ENCODE measurements at places on chromosomes 4 and X. TPM values are rescaled to one million over a fixed set of nuclear protein-coding genes. Genes with fewer than 3 reads are reported as not detected.
A peak's percentile ranks its signal among the peaks of the same experiment; 100 is the strongest.

The OFD1 gene
- total RNA-seq = 27.3 TPM

DNA sequence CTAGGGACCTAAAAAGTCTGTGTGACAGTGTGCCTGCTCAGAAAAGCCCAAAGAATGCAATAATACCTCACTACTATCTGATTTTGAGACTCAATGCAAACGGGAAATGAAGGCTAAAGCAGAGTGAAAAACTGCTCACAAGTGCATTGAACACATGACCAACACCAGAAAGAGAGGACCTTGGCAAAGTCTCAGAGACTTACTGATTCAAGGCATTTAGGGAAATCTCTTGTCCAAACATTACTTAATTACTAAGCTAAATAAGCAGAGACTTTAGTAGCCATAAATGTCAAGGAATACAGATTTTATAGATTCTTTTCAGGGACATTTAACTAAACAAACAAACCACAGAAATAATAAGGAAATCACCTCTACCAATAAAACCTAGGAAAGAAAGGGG, 916.0 kb downstream of the FSTL5 start:
- DNase-seq = no peak

DNA sequence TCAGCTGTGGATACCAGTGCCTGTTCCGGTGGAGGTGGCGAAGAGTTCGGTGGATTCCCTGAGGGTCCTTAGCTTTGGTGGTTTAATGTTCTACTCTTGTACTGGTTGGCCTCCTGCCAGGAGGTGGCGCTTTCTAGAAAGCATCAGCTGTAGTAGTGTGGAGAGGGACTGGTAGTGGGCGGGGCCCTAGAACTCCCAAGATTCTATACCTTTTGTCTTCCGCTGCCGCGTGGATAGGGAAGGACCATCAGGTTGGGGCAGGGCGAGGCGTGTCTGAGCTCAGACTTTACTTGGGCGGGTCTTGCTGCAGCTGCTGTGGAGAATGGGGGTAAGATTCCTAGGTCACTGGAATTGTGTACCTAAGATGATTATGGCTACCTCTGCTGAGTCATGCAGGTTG, 390.3 kb downstream of the FAM47A start:
- DNase-seq = no peak

GRCh38 chr4:152949930-152950329, 13.8 kb downstream of the FHDC1 start:
- no peak for DNase-seq

The C4orf51 gene
- total RNA-seq = not detected

GRCh38 chr4:17964576-17964975, 57.0 kb downstream of the LCORL start:
- no peak for DNase-seq

DNA sequence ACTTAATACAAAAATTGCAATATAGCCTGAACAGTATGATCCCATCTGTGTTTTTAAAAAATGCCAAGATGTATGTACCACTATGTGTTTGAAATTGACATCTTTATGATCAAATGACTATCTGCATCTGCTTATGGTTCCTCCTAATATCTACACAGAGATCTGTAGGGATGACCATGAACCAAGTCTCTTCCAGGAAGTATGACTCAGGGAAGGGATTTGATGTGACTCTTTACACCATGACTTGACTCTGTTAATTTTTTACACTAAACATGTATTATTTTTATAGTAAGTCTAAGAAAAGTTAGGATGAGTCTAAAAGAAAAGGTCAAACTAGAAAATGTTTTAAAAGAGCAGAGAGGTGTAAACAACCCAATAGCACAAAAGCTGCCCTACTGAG, 164.0 kb downstream of the SH3KBP1 start:
- no peak for DNase-seq

DNA sequence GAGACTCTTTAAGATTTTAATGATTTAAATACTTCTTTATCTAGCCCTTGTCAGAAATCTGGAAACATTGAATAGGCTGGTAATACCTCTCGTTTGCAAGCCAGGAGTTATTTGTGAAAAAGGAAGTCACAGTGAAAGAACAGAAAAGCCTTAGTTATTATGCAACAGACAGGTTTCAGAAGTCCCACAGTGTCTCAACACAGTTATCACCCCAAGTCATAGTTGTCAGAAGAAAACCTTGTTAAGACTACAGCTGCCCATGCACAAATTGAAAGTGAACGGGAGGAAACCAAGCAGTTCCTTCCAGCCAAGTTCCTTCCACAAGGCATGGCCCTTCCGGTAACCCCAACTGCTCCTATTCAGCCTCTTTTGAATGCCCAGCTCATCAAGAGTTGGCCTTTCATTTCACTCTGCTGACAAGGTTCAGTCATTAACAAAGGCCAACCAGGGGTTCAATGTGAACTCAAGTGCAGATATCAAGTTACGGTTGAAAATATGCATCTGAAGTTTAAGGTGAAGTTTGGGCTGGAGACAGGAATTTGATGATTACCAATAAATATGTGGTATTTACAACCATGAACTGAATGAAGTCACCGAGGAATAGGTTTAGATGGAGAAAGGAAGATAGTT, 15.6 kb downstream of the ALPK1 start:
- no peak for DNase-seq

The C1QTNF7 gene
- not detected for total RNA-seq

DNA sequence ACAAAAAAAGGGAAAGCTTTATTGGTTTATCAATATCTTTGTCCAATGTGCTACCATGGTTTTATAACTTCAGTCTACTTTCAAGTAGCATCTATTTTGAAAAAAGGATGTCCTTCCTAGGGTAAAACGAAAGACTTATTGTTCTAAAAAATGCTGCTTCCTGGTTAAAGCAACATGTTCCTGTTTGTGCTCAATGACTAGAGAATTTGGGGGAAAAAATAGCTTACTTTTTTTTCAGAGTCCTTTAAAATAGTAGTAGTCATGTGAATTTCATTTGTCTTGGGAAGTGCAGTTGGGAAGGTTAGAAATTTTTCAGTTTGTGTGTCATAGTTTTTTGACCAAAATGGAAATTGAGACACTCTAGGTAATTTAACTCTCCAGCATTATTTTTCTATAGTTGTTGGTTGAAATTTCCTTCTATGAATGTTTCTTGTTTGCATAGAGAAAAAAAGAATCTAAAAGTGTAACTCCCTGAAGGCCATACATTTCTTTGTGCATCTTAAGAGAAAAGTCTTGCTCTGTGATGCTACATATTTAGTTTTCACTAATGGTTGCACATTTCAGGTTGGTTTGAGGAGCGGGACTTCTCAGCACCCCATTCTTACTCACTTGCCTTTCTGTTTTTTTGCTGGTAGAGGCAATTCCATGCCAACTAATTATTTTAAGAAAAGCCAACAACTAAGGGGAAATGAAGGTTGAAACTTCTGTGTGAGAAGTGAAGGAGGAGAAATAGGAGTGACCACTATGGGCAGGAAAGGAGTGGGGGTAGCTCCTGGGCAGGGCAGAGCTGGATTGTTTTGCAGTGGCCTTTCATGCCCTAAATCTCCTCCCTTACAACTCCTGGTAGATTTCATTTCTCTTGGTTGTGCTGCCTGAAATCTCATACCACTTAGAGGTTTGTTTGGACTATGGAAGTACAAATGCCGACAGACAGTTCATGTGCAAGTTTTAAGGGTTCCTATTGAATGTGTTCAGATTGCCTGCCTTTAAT, 76.4 kb downstream of the RAPGEF2 start:
- DNase-seq = no peak

GRCh38 chr4:177393236-177393635, 49.0 kb downstream of the AGA start:
- no peak for DNase-seq

GRCh38 chrX:100731441-100732281, at the start of gene SYTL4:
Gene SYTL4 (minus strand): TSS chrX:100732121. CDS start chrX:100702037, 30,084 bp downstream.
- peak; percentile 6 for DNase-seq

All from neural crest cell (in vitro differentiated cells).